ENCODE measurements at places on chromosomes 7 and 10. TPM values are rescaled to one million over a fixed set of nuclear protein-coding genes. Genes with fewer than 3 reads are reported as not detected.
A peak's percentile ranks its signal among the peaks of the same experiment; 100 is the strongest.

NRCAM gene
- polyA plus RNA-seq: 14.1 TPM

DNA sequence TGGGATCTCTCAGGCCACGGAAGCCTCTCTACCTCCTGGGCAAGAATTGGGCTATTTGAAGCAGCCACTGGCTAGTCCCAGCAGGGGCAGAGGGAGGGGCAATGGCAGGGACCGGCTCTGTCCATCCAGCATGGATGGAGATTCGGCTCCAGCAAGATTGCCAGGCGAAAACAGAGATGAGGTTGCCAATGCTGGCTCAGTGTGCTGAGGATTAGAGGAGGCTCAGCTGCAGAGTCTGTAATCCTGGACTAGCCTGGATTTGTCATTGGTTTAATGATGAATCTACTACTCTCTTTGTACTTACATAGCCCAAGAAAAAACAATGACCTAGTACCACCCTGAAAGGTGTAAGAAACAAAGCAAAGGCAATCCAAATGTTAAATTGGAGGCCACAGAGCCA is 112.2 kb upstream of the PDCD4 start:
- DNase-seq: no peak

DNA sequence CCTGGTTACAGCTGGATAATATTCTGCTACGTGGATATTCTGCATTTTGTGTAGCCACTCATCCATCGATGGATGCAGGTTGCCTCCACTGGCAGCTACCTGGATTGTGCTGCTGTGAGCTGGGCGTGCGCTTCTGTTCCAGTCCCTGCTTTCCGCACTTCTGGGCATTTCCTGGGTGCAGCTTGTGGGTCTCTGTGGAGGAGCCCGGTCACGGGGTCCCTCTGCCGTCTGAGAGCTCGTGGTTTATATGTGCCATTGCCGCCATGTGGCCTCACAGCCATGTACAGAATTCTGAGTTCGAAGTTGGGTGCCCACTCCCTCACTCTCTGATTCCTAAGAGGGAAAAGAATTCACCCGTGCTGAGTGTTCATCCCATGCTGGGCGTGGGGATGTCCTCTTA is 38.3 kb downstream of the JAKMIP3 start:
- no peak for DNase-seq

GRCh38 chr7:1545417-1546246 is 10.4 kb downstream of the TMEM184A start:
- DNase-seq: no peak

- DNase-seq: no peak
Measured at GRCh38 chr7:134710854-134711624, 64.4 kb downstream of the BPGM start.

DNA sequence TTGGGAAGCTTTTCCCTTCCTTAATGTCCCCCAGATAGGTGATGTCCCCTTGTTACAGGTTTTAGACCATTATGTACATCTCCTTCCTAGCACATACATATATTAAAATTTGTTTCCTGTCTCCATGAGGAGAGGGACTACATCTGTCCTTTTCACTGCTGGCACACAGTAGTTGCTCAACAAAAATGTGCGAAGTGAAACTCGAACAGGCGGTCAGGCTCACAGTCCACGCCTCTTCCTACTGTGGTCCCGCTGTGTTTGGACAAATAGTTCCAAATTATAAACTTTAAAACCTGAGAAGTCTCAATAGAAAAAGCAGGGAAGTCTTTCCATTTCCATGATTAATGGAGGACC is 1.2 kb upstream of the HHEX start:
- DNase-seq: no peak

DNA sequence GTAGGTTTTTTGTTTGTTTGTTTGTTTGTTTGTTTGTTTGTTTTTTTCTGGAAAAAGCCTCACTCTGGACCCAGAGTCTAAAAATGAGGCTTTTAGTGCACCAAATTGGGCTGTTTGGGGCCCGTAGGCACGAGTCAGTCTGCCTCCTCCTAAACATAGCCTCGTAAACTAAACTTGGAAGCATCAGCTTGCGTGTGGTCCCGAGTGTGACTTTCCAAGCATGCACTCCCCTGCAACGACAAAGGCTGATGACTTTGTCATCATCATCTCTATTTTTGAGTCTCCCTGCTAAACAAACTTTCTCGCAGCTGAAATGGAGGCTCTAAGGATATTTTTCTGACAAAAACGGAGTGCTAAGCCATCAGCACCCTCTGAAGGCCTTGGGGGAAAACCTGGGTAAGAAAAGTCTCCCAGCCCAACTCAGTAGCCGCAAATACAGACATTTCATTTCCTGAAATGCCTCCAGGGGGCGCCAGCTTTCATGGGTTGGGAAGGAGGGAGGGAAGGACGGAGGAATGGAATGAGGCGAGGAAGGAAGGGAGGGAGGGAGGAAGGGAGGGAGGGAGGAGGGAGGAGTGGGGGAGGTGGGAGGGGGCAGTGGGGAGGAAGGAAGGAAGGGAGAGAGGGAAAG is 245.9 kb downstream of the KCNMA1 start:
- peak; percentile 86 for DNase-seq

DNA sequence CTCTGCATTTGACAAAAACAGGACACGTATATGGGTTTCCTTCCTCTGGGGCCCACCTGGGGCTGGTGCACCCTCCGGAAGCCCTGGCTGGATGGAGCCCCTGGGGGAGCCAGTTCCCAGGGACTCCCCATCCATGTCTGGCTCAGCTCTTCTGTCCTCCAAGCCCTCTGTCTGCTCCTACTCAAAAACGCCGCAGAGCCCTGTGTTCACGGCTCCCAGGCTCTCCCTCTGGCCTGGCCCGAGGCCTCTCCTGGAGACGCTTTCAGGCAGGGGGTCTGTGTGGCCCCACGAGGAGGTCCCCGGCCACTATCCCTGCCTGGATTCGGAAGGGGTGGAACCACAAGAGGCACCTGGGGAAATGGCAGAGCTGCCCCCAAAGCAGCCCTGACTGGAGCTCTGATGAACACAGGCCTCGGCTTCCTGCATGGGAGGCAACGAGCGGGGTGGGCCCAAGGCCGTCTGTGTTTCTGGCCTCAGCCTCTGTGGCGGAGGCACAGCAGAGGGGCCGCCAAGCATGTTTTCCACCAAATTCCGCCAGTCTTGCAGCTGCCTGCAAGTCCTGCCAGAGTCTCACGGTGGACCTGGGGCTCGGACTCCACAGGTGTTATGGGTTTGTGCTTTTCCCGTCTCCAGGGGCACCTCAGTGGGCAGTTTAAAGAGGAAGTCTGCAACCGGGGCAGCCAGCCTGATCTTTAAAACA is 22.6 kb upstream of the INPP5A start:
- DNase-seq: no peak

HMX2 gene
- not detected for polyA plus RNA-seq

- DNase-seq: no peak
Measured at GRCh38 chr10:113681533-113682470, 2.1 kb downstream of the CASP7 start.

DNA sequence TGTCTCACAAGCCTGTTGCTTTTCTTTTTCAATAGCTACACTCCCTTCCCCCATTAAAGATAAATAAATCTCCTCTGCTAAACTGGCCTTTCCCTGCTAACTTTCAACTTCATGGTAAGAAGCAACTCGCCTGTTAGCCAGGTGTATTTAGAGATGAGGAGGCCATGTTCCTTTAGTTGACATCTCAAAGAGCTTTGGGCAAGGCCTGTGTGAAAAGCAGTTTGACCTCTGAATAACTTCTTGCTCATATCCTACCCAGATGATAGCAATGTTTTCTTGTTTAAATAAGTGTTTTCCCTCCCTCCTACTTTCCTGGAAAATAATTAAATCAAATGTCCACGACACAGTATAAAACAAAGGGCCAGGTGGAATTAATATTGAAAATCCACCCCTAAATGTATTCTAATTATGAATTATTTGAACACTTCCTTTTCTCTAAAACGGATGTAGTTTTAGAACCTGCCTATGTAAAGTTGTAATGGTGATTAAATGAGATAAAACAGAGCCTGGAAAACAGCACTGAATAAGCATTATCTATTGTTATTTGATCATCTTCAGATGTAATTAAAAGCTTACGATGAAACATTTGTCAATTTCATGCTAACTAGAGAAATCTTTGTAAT is 78.5 kb downstream of the HGF start:
- DNase-seq: no peak

- DNase-seq: no peak
Measured at GRCh38 chr10:109215291-109216075, 707.8 kb downstream of the XPNPEP1 start.

PILRA gene
- 9.3 TPM for polyA plus RNA-seq

SFTPA2 gene
- not detected for polyA plus RNA-seq

DNA sequence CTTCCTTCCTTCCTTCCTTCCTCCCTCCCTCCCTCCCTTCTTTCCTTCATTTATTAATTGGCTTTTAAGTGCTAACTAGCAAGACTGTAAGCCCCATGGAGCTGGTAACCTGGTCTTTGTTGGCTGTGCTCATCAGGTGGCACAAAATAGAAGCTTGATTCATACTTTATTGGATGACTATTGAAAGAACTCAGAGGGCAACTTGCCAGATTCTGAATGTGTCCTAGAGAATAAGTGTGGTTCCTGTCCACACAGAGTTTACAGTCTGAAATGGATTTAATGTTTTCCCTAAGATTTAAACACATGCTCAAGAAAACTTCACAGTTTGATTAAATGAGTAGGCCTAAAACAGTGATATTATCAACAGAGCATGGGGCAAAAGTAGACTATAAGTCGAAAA is 3.1 kb upstream of the CACNB2 start:
- no peak for DNase-seq

AGBL3 gene
- 4.6 TPM for polyA plus RNA-seq

- DNase-seq: no peak
Measured at GRCh38 chr10:62618576-62619412, 185.7 kb upstream of the ADO start.

NUDT13 gene
- polyA plus RNA-seq: 5.3 TPM

DNA sequence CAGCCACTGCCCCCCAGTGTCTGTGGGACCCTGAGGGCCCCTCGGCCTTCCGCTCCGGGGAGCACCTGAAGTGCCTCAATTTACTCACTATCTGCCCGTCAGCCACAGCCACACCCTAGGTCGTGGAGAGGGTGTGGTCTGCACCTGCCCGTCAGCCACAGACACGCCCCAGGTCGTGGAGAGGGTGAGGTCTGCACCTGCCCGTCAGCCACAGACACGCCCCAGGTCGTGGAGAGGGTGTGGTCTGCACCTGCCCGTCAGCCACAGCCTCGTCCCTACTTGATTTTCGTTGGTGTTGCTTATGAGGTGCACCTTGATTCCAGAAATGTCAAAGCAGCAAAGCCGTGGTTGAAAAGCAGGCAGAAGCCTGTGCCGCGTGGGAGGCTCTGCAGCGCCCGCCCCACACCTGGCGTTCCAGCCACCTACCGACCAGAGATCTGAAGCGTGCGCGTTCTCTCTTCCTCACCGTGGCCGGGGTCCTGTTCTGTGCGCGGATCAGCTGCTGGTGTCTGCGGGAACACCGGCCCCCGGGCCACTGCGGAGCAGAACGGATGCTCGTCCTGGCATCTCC is 101.6 kb downstream of the DYNC2I1 start:
- DNase-seq: no peak

WDFY4 gene
- 2.2 TPM for polyA plus RNA-seq

DNA sequence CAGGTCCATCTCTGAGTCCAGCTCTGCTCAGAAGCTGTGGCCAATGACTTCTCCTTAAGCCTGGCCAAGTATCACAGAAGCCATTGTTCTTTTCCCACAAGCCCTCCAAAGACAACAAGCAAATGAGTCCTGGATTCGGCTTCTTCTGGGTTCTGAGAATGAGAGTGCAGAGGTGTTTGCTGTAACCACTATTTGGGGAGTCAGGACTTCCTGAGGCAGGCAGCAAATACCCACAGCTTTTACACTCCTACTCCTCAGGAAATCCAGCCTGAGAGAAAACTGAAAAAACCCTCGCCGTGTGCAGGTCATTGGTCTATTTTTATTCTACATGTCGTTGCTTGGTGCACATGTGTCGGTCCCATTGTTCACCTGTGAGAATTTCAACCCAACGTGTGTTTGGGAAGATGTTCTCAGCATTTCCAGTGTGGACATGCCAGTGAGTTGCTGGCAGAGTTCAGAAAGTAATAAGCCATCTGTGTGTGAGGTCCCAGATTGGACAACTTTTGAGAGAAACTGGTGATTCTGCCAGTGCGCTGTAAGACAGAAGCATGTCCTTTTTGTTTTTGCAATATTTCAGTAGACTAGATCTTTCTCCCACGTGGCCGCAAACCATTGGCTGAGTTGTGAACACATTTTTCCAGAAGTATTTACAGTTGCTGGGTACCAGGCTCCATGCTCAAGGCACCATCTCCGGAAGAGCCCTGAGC is 121.6 kb upstream of the LYZL2 start:
- DNase-seq: no peak

- no peak for DNase-seq
Measured at GRCh38 chr7:2702594-2702957, 14.6 kb downstream of the AMZ1 start.

DNA sequence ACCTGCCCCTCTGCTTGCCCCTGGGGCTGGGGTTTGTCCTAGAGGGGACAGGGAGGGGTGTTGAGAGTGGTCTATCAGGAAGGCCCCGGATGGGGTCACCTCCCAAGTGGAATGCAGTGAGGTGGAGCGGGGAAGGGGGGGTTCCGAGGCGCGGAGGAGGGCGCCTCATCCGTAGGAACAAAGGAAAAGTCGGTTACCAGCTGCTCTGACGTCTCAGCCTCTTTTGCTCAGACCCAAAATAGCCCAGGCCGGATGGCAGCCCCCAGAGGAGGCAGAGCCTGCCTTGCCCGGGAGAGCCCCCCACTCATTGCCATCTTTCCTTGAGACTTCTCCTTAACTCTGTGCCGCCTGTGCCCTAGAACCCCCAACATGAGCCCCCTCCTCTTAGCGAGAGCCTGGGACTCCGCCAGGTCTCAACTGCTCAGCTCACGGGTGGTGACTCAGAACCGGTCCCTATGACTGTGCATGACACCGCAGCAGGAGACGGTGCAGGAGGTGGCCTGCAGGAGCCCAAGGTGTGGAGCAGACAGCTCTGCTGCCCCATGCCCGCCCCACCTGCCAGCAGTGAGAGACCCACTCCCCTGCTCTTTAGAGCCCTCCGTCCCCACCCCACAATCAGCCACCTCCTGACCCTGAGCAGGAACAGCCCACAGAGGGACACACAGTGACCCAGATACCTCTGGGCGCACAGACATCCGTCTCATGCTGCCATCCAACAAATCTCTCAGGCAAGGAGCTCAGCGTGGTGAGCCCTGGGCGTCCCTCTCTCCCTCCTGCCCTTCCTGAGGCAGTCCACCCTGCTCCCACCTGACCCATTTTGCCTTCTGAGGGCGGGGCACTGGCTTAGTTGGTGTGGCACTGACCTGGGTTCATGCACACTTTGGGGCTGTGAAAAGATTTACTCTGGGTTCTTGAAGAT is 13.1 kb downstream of the STX1A start:
- DNase-seq: no peak

GRCh38 chr10:113080925-113081229 is 130.8 kb downstream of the TCF7L2 start:
- DNase-seq: no peak

CPA5 gene
- 5.1 TPM for polyA plus RNA-seq

- no peak for DNase-seq
Measured at GRCh38 chr10:49282306-49282705, 16.7 kb upstream of the C10orf71 start.

GRCh38 chr10:123462246-123462645 is 203.9 kb upstream of the GPR26 start:
- DNase-seq: no peak

PITX3 gene
- polyA plus RNA-seq: 16.0 TPM

DNA sequence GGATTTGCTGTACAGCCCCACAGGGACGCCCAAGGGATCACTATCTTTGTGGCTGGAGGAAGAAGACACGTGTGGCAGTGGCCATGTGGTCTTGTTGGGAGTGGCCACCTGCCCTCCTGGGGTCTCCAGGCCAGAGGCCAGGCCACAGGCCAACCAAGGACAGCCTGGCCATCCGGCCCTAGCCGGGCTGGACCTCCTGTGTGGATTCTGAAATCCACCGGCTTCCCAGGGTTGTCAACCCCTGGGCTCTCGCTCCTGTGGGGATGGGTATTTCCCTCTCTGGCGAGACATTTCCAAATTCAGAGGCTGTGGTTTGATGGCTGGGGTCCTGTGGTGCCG is 31.5 kb upstream of the CFAP46 start:
- no peak for DNase-seq

All from muscle of arm (tissue), 14 donors.